ENCODE measurements at places on chromosomes 2 and 18.

DNA sequence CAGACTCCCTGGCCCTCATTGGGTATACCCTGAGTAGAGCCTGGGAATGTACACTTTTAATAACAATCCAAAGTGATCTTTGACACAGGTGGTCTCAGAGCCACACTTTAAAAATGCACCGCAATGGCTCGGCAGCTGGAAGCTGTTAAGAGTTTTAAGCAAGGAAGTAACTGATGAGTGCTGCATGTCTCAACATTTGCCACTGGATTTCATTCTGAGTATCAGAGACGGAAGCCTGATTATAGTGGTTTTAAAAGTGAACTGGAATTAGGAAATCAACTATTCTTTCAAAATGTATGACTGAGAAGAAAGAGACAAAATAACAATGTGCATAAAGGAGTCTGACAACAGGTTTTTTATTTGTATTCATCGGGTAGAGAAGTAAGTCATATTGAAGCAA lies 7.5 kb downstream of the MBOAT2 start:
- no peak for DNase-seq

- DNase-seq, result peak; percentile 57
Observed at GRCh38 chr18:76980663-76981395, 151.8 kb downstream of the MBP start.

DNA sequence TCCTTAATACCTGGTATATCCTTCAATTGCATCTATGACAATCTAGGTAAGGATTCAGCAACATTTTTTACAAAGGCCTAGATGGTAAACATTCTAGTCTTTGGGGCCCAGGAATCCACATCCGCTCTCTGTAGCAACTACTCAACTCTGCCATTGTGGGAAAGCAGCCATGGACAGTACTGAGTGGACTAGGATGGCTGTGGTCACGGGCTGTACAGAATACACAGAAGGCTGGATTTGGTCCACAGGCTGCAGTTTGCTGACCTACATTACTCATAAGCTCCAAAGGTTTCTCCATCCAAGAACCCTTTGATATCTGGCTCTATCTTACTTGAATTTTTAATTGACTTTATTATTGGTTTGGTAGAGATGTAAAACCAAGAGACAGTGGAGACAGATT lies 418.3 kb upstream of the LRRTM1 start:
- DNase-seq, result no peak

DNA sequence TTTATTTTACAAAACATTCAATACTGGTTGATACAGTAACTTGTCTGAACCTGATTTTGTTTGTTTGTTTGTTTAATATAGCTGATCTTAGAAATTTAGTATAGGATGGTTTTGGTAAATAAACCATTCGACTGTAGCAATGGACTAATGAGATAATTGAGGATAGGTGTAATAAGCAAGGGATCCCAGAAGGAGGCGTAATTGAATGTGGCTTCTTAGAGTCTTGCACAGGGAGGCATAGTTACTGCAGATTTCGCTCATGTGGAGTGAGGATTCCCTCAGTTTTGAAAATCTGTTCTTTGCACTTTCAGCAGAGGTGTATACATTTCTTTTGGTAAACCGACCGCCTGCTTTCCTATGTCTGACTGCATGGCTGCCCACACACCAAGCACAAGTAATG lies 709.6 kb downstream of the SOCS6 start:
- no peak for DNase-seq

DNA sequence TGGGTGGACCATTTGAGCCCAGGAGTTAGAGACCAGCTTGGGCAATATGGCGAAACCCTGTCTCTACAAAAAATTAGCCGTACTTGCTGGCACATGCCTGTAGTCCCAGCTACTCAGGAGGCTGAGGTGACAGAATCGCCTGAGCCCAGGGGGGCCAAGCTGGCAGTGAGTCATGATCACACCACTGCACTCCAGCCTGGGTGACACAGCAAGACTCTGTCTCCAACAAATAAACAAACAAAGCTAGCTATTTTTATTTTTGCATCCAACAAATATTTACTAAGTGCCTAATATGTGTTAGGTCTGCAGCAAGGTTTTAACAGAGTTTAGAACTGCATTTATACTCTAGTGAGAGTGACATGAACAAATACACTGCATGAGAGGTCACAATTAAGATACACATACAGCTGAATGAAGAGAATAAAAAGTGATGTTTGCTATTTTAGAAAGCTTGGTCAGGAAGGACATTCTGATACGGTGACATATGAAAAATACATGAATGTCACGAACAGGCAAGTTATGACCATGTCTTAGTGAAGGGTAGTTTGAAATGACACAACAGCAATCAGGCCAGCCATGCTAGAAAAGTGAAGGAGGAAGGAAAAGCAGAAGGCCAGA lies 83.2 kb upstream of the FRZB start:
- no peak for DNase-seq

GRCh38 chr2:16336491-16336890 lies 329.1 kb downstream of the CYRIA start:
- DNase-seq, result no peak

GRCh38 chr2:62856228-62857040 lies 150.9 kb downstream of the EHBP1 start:
- DNase-seq, result no peak

GRCh38 chr2:190069936-190070696 lies 7.6 kb upstream of the MSTN start:
- peak; percentile 86 for DNase-seq

DNA sequence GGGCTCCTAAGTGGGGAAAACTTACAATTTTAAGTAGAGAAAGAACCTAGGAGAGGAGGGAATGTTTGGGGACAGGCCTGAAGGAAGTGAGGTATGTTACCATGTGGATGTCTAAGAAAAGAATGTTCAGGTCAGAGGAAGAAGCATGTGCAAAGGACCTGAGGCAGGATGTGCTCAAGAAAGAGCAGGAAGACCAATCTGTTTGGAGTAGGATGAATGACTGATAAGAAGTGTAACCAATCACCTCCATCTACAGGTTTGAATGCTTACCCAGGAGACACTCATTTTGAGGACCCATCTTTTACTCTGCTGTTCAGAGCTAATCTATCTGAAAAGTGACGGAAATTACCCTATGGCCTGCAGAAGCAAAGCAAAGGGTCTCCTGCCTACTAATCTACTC lies 342.3 kb downstream of the ARHGAP15 start:
- DNase-seq, result no peak

GRCh38 chr18:24914685-24915084 lies 437.3 kb downstream of the ZNF521 start:
- no peak for DNase-seq

DNA sequence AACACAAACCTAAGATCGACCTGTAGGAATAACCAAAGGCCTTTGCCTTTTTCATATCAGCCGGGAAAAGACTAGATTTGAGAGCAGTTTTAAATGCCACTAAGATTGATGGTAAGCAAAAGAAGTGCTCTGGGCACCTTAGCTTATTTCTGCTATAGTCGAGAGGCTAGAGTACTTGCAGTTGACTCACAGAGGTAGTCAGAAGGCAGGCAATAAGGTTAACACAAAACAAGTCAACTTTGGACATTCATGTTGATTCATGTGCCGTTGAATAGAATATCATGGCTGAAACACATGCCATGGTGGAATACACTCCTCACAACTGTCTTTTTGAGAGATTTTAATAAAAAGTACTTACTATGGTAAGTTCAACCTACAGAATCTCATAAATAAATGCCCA lies 507.6 kb downstream of the ZEB2 start:
- no peak for DNase-seq

DNA sequence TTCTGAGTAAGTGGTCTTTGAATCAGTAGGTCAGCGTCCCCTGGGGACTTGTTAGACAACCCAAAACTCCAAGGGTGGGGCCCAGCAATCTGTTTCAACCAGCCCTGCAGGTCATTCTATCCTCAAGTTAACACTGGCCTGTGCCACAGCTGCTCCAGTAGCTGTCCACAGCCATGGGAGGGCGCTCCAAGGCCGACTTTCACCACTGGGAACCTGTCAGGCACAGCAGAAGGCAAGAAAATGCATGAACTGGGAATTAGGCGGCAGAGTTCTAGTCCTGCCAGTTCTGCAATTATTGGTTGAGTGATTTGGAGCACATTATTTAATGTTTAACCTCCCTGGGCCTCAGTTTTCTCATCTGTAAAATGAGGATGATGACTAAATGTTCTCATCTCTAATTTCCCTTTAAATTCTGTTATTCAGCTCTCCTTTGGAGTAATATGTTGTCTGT lies 17.4 kb upstream of the MRPL33 start:
- no peak for DNase-seq

DNA sequence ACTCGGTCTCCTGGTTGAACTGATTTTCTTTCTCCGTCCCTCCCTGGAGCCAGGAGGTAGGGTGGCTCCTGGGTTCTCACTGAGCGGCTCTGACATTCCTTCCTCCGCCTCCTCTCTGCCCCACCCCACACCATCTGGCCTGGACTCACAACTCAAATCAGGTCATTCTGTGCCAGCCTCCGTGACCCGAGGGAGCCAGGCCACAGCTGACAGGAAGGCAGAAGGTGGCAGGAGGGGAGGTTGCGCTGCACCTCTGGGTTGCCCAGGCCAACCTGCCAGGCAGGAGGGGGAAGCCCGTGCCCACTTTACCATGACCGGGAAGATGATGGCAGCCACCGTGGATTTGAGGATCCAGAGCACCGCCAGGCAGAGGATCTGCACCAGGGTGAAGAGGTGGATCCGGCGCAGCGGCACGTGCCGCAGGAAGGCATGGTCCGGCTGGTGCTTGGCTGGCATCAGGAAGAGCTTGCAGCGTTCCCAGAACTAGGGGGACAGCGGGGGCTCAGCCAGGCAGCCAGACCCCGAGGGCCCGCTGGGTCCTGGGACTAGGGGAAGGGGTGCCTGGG lies 28.3 kb downstream of the MTHFD2 start:
- no peak for DNase-seq

DNA sequence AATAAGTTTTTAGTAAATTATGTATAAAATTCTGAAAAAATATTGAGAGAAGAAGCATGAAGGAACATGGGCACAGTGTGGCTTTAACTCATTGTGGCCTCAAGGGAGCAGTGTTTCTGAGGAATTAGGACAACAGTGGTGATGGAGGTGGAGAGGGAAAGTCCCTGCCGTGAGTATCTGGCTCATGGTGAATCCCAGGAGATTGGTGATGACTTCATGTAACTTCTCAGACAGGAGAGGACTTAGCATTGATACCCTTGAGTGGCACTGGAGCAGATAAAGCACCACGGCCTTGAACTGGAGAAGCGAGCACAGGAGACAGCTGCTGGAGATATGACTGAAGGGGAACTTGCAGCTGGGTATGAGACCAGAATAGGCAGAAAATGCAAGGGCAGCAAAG lies 35.0 kb upstream of the LRP1B start:
- DNase-seq, result no peak

DNA sequence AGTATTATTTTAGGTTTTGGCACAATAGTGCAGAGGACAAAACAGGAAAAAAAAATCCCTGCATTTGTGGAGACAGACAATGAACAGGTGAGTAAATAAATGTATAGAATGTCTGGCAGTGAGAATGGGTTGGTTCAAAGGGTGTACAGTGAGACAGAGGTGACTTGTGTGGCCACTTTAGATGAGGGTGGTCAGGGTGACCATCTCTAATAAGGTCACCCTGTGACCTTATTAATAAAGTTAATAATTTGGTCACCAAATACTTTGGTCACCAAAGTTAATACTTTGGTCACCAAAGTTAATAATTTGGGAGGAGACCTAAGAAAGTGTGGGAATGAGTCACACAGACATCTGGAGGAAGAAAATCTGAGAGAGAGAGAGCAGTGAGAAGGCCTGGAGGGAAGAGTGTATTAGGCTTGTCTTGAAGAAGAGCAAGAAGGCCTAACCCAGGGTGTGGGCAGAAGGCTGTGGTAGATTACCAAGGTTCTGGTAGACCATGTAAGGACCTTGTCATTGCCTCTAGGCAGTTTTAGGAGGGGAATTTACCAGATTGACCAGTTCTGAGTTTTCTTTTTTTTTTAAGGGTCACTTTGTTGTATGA lies 1368.4 kb upstream of the CELF4 start:
- DNase-seq, result no peak

GRCh38 chr18:3089579-3089978 lies 76.6 kb upstream of the LPIN2 start:
- no peak for DNase-seq

GRCh38 chr2:216918088-216918680 lies 58.3 kb upstream of the TNP1 start:
- no peak for DNase-seq

DNA sequence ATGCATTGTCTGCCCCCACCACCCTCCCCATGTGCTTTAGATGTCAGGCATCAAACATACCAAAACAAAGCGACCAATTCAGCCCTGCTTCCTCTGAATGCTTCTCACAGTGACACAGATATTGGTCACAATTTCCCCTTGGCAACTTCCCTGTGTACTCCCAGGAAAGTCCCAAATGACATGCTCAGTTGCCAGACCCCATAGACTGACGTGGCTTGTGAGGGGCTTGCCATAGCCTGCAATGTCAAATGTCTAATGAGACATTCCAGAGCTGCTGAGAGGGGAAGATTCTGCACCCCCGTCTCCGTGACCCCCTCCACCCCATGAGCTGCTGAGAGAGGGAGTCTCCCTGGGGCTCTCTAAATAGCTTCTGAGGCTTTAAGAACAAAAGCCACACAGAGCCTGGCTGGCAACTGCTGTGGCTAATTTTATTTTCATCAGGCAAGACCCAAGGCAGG lies 47.3 kb downstream of the RFTN2 start:
- DNase-seq, result peak; percentile 43

DNA sequence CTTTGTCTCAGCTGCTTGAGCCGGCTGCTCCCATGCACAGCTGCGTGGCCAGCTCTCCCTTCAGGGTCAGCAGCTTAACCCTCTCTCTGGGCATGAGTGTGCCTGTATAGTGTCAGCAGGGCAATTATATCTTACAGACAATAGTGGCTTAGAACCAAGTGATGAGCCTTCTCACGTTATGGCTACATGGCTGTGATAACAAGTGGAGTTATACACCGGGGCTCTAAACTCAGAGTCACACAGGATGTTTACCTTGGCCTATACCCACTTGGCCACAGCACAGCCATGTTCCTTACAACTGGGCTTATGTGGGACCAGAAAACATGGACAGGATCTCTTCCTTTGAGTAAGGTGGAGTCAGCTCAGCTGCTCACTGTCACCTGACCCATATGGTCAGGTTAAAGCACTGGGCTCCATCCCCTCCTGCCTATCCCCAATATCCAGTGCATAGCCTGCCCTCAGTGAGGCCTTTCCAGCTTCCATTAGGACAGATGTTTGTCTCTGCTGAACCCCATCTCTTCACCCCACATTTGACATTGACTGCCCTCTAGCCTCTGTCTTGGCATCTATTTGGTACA lies 294.2 kb upstream of the NCKAP5 start:
- DNase-seq, result no peak

DNA sequence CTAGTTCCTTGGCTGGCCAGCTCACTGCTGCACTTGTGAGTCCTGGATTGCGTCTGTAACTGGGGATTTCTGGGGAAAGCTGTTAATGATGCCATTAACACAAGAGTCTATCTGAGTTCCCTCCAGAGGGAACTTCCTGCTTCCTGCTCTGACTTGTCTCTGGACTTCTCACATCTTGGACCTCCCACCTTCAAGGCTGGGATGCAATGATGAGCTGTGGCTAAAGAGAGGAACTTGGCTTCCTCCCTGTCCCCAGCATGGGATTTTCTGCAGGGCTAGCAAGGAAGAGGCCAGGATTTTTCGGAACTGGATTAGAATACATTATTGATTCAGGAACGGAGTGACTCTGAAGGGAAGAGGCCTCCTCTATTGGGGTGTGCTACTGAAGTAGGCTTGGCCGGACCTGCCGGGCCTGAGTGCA lies 155.5 kb downstream of the CLIP4 start:
- DNase-seq, result no peak

Data from spinal cord (tissue), 10 donors.